RPMI8226 (cell line): ENCODE measurements at places on chromosomes 11 and 22.

- no peak for DNase-seq
These were observed at the start of gene TMPRSS4 for GRCh38 chr11:118076754-118077281. Gene TMPRSS4, plus strand, starts transcription at chr11:118077078. Its CDS starts 225 bp downstream, at chr11:118077303.

GRCh38 chr11:71500601-71501021 lies 26.5 kb upstream of the KRTAP5-7 start:
- DNase-seq, result no peak

DNA sequence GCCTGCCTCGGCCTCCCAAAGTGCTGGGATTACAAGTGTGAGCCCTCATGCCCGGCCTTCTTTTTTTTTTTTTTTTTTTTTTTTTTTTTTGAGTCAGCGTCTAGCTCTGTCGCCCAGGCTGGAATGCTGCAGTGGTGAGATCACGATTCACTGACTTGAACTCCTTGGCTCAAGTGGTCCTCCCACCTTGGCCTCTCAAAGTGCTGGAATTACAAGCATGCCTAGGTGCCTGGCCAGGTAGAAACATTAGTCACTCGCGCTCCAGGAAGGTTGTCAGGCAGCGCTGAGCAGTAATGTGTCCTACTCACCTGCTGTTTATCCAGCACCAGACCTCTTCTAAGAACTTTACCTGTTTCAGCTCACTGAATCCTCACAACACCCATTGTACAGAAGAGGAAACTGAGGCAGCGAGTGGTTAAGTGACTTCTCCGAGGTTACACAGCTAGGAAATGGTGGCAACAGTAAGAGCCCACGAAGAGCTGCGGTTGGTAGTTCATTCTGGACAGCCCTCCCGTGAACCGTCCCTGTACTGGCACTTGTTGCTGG lies 496 bp upstream of the CST6 start:
- DNase-seq, result no peak

DNA sequence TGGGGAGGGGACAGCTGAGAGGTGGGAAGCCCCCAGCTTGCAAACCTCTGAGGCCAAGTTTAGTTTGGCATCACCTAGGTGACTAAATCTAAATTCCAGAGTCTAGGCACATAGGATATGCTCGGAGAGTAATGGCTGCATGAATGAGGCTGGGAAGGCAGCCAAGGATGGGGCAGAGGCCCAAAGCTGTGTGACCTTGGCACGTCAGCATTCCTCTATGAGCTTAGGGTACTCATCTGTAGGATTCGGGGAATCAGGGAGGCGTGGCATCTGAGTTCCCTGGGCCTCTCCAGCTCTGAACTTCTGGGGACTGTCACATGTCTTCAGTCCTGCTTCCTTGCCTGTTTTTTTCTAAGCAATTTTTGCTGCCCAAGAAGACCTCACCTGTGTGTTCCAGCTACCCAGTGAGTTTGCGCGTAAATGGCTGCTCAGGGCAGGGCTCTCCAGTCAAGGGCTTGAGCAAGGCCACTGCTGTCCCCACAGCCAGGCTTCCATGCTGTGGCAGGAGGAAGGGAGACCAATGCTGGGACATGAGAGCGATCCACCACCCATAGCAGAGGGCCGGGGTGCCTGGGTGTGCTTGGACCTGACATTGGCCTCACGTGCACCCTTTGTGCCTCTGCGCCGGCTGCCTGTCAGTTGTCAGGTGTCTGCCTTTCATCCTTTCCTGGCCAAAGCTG lies 13.9 kb downstream of the DAGLA start:
- no peak for DNase-seq

GRCh38 chr11:6627762-6628241 lies 8.6 kb upstream of the TPP1 start:
- no peak for DNase-seq

DNA sequence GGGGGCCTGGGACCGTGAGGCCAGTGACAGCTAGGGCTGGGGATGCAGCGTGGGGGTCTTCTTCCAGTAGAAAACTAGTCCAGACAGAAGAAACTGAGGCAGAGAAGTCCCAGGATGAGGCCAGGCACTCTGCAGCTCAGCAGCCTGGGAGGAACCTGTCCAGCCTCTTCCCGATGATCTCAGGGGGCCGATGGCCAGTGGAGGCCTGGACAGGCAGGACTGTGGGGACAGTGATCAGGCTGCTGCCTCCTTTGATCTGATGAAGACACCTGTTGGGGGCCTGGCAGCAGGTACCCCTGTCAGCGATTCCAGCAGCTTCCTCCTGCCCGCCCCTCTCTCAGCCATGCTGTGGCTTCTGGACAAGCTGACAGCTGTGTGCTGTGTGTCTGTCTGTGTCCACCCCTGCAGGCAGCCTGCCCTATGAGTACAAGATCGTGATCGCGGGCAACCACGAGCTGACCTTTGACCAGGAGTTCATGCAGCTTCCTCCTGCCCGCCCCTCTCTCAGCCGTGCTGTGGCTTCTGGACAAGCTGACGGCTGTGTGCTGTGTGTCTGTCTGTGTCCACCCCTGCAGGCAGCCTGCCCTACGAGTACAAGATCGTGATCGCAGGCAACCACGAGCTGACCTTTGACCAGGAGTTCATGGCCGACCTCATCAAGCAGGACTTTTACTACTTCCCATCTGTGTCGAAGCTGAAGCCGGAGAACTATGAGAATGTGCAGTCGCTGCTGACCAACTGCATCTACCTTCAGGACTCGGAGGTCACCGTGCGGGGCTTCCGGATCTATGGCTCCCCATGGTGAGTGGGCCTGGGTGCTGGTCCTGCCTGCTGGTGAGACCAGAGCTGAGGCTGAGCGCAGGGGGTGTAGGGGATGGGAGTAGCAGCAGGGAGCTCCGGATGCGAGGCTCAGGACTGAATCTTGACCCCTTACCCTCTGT lies 62.6 kb downstream of the MPPED1 start:
- DNase-seq, result no peak

DNA sequence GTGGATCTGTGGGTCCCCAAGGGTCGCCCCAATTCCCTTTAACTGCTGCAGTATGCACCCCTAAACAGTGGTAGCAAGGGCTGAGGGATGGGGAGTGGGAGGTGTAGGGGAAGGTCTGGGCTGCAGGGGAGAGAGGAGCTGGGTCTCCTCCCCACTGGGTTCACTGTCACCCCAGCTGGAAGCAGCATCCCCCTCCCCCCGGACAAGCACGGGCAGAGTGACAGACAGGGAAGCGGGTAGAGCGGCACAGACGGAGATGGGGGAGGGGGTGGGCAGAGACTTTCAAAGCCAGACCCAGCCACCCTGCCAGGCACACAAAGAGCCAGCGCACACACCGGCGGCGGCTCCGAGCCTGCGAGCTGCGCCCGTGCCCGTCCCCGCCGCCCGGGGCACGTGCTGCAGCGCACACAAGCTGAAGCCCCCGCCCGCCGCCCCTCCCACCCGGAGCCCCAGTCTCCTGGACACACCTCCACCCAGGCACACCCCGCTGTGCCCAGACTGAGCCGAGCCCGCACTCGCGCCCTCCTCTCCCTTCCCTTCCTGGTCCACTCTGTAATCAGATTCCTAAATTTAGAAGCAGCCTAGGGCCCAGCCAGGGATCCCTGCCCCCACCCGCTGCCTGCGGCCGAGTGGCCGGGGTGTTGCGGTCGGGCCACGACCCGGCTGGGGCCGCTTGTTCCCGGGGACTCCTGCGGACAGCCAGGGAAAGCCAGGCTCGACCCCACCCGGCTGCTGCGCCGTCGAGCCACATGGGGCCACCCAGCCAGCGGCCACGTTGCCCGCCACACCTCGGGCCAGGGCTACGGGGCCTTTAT lies 935 bp upstream of the RCOR2 start:
- peak; percentile 89 for DNase-seq

- DNase-seq, result no peak
These were observed 227.1 kb downstream of the CEP164 start for GRCh38 chr11:117554601-117555333.

GRCh38 chr11:15412054-15412453 lies 297.3 kb downstream of the INSC start:
- no peak for DNase-seq

GRCh38 chr11:33689085-33689484 lies 11.5 kb downstream of the C11orf91 start:
- no peak for DNase-seq

GRCh38 chr11:121337078-121337477 lies 44.5 kb downstream of the SC5D start:
- DNase-seq, result no peak

- no peak for DNase-seq
These were observed 9.2 kb downstream of the MUC2 start for GRCh38 chr11:1083621-1084551.

GRCh38 chr11:126695293-126695692 lies 305.3 kb downstream of the KIRREL3 start:
- no peak for DNase-seq

DNA sequence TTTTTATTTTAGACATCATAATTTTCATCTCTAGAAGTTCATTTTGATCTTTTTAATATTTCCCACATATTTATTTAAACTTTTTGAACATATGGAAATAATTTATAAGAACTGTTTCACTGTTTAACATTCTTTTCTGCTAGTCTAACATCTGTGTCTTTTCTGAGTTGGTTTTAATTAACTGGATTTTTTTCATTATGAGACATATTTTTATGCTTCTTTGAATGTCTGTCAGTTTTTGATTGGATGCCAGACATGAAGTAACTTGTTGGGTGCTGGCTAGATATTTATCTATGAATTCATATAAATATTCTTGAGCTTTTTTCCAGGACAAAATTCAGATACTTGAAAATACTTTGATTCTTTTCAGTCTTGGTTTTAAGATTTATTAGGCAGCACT lies 317.8 kb upstream of the NCAM1 start:
- no peak for DNase-seq

DNA sequence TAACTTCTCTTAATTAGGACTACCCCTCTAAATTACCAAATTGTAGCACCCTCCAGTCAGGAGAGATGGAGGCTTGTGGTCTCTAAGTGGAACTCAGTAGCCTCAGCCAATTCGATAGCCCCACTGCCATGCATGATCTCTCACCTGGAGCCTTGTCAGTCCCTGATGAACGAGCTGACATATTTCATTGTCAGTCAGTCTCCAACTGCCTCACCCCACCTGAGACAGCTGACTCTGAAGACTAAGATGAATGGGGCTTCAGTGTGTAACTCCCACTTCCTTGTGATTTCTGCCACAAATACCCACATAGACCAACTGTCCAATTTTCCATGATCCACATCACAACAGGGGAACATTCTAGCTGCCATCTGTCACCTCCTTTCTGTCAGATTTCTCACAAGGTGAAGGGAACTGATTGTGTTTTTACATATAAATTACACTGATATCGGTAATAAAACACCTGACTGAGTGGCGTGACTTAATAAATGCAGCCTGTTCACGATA lies 206.5 kb downstream of the FAM181B start:
- no peak for DNase-seq

GRCh38 chr11:47955061-47955755 lies 25.2 kb upstream of the PTPRJ start:
- no peak for DNase-seq

DNA sequence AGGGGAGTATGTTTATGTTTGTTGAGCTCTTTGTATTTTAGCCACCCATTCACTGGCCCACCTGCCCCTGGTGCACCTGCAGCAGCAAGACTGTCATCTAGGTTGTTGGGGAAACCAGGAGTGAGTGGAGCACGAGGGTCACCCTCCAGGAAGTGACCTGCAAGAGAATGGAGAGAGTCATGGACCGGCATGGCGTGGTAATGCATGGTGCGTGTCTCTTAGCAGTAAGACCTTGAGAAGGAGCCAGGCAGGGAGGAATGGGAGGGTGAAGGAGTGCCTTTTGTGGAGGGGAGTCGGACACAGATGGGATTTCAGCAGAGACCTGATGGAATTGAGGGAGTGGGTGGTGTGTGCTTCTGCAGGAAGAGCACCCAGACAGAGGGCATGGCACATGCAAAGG lies 37.9 kb downstream of the KCNQ1 start:
- DNase-seq, result no peak

DNA sequence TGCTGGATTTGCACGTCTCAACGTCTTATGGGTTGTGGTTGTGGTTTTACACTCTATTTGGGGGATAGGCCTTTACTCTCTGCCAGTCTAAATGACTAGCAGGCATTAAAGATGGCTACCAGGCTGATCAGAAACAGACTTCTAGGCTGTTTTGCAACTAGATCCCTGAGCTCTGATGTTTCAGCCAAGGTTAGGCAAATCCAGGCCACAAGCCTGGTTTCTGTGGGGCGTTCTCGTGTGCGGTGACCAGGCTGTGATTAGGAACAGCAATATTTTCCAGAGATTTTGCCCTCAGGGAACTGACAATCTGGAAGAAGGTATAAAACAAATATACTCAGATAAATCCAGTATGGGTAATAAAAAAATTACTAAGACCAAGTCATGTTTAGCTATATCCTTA lies 502.4 kb downstream of the INSC start:
- DNase-seq, result no peak

DNA sequence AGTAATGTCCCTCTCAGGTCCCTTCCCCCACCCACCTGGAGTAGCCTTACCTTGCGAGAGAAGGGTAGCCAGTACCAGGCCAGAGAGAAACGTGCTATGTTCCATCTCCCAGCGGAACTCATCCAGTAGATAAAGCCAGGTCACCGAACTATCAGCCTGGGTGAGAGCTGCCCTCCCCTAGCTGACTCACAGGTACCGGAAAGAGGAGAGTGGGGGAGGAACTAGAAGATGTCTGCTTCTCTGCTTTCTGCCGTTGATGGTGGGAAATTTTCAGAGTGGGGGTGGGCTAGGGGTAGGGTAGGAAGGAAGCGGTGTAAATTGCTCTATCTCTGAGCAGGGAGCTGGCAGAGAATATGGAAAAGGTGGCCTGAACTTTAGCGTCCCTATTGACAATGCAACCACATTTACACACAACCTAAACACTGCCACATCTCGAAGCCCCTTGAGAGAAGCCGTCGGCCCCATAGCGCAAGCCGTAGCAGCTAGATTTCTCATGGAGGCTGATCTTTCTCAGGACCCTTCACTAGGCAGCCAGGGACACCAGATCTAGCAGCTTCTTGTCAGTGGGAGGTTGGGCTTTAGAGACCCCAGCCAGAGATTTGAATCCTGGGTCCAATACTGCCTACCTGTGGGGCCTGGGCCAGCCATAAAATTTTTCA lies at the start of gene CD3D:
Gene CD3D, minus strand, starts transcription at position 203 of the 659 bp plus-strand sequence. Its CDS starts 98 bp downstream, at position 105.
- no peak for DNase-seq

DNA sequence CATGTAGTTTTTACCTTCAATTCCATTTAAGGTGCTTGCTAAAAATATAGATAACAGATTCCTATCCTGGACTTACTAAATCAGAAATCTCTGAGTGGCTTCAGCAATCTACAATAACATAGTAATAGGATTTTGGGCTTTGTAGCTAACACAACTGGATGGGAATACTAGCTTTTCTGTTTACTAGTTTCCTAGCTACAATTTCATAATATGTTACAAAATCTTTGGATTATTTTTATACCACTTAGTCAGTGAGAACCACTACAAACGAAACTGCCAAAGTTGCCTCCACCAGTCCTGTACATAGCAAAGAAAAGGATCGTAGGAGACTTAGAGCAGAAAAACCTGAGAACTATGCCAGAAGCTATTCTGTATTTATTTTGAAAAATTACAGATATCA lies 87.7 kb upstream of the ANO3 start:
- DNase-seq, result no peak

- no peak for DNase-seq
These were observed 18.6 kb upstream of the WNT7B start for GRCh38 chr22:45995405-45996101.
